ENCODE measurements at places on chromosomes 16 and 17. TPM values are rescaled to one million over a fixed set of nuclear protein-coding genes. Genes with fewer than 3 reads are reported as not detected.

Gene HBQ1
- 0.40 TPM for polyA plus RNA-seq

Gene ACAP1
- 5.2 TPM for polyA plus RNA-seq

Gene CLUH
- polyA plus RNA-seq = 49.1 TPM

Gene SMPD3
- polyA plus RNA-seq = 1.6 TPM

Gene NAT9
- polyA plus RNA-seq = 24.7 TPM

Gene FSCN2
- polyA plus RNA-seq = 1.0 TPM

Gene KRTAP16-1
- polyA plus RNA-seq = not detected

Gene ABCC12
- not detected for polyA plus RNA-seq

Gene PPY
- 89.3 TPM for polyA plus RNA-seq

Gene CHD9NB
- polyA plus RNA-seq = 0.45 TPM

Gene TBC1D3I
- 0.12 TPM for polyA plus RNA-seq

Gene SEZ6L2
- 0.11 TPM for polyA plus RNA-seq

Gene SHCBP1
- 0.67 TPM for polyA plus RNA-seq

Gene HSD17B2
- not detected for polyA plus RNA-seq

Gene CEP95
- 34.8 TPM for polyA plus RNA-seq

Gene KCNJ16
- polyA plus RNA-seq = not detected

Gene PNMT
- 3.3 TPM for polyA plus RNA-seq

Gene NXPH3
- polyA plus RNA-seq = 0.26 TPM

Gene PITPNC1
- polyA plus RNA-seq = 12.6 TPM

Gene ADAD2
- 0.76 TPM for polyA plus RNA-seq

All from adipose tissue (tissue), 3 donors.